ENCODE measurements at places on chromosomes 6 and 20. TPM values are rescaled to one million over a fixed set of nuclear protein-coding genes. Genes with fewer than 3 reads are reported as not detected.

GRCh38 chr20:58708246-58708931, 15.8 kb downstream of the NPEPL1 start:
- DNase-seq: peak; percentile 52

GRCh38 chr6:159693894-159694545, 979 bp upstream of the SOD2 start:
- DNase-seq: no peak

GRCh38 chr6:118656847-118657451, 5.6 kb upstream of the CEP85L start:
- no peak for DNase-seq

DNA sequence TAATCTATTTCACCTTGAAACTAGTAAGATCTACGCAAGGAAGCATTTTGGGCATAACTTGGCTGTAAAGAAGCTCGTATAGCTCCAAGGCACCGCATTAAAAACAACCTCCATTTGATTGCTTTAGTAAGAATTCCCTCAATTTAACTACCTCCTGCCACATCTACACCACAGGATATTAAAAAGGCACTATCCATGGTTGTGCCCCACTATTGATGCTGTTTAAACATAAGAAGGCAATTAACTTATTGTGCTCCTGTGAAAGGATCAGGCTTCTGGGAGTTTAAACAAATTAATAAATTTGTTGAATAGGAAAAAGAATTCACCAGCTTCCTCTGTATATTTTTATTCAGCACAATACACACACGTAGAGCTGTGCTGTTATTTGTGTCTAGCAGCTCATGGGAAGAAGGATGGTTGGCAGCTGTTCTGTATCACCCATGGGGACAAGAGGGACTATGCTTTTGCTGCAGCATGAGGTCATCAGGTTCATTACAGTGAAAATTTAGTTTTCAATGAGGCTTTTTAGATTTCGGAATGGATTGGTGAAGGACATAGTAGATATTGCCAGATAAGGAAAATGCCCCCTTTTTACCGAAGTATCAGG, 513.3 kb downstream of the HAO1 start:
- no peak for DNase-seq

DNA sequence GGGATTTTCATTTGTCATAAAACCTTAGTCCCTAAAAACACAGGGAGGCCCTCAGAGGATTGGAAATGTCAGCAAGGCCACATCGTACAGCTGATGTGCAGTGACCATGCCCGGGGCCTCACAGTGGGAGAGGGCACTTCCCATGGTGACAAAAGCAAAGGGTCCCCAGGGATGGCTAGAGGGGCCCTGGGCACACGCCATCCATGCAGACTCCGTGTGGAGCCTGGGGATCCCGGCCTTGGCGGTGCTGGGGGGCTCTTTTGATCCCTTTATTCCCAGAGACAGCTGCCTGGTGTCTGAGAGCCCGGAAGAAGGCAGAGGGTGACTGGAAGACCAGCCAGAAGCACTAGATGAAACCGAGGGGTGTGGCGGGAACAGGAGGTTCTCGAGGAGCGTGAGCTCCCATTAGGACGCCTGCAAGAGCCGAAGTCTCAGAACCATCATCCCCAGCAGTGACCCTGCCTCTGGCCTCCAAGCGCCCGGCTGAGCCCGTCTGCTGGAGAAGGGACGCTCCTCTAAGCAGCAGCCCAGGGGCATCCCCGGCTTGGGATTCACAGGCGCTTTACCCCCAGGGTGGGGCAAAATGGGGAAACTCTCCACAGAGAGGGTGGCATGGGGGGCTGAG, 49.1 kb upstream of the FRMD1 start:
- no peak for DNase-seq

GRCh38 chr6:191487-192312, 100.6 kb upstream of the DUSP22 start:
- peak; percentile 56 for DNase-seq

DNA sequence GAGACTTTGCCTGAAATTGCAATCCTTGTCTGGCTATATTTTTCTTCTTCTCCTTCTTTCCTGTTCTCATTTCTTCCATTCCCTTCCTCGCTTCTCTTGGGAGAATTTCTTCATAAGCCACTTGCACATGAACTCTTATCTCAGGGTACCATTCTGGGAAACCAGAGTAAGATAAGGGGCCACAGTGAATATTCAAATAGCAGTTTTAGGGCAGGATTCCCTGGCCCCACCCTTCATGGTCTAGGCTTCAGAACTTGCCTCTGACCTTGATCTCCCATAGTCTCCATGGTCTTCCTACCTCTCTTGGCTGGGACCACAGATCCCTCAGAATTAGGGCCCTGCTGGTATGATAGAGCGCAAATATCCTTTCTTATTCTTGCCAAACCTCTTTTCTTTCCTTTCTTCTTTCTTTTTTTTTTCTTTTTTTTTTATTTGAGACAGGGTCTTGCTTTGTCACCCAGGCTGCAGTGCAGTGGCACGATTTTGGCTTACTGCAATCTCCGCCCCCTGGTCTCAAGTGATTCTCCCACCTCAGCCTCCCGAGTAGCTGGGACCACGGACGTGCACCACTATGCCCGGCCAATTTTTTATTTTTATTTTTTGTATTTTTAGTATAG, 123.0 kb upstream of the CITED2 start:
- DNase-seq: no peak

DNA sequence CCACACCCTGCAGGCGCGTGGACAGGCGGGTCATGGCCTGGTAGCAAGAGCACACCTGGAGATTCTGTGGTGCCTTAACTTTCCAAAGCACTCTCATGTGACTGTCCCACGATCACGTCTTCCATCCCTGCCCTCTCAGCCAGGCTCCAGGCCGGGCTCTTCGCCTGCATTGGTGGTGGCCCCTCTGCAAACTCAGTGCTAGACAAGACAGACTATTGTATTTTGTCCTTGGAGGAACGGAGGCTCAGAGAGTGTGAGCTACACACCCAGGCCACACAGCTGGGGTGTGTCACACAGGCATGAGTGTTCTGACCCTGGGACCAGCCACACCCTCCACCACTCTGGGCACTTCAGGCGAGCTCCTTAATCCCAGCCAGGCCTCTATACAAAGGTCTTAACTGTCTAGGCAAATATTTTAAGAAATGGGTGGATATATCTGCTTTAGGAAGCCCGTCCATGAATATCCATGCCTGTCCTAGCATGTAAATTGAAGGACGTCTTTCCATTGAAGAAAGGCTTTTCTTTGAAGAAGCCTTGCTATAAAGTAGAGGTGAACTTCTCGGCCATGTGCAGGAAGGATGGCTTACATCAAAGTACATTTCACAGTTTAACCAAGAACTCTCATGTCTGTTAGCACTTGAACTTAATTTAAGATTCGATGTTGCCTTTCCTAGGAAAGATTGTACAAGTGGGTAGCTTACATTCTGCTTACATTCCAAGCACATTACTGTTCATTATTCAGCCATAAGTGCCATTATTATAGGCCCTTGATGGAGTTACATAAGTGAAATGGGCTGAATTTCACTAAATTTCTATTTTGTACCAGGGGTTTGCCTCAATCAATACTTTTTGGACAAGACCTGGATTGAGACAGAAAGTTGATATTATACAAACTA, 263.9 kb downstream of the DLL1 start:
- no peak for DNase-seq

GRCh38 chr6:20335872-20336271, 65.8 kb upstream of the E2F3 start:
- DNase-seq: no peak

DNA sequence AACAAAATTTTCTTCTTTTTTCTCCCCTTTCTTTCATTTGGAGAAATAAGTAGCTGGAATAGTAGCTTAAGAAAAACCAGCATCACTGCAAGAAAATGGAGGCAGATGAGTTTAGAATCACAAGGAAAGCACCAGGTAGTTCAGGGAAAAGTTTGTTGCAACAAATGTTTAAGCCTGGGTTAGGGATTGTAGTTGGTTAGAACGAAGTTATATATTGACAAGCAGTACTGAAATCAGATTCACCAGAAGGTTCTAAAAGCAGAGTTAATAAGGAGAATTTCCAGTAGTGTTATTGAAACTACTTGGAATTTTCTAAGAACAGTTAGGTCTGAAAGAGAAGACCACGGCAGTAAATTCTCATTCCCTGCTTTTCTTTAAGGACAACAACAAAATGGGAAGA, 70.2 kb downstream of the BMP2 start:
- DNase-seq: no peak

Gene RAD21L1
- total RNA-seq: 0.34 TPM

Gene ZNF311
- total RNA-seq: 0.68 TPM

Gene RPP40
- 6.9 TPM for total RNA-seq

Gene ATAT1
- total RNA-seq: 8.7 TPM

Measured in suprapubic skin (tissue), 4 donors.